Vagina (tissue), 2 donors: ENCODE measurements at places on chromosomes 4 and X.

GRCh38 chr4:182895791-182896292, 21.3 kb downstream of the DCTD start:
- DNase-seq = no peak

DNA sequence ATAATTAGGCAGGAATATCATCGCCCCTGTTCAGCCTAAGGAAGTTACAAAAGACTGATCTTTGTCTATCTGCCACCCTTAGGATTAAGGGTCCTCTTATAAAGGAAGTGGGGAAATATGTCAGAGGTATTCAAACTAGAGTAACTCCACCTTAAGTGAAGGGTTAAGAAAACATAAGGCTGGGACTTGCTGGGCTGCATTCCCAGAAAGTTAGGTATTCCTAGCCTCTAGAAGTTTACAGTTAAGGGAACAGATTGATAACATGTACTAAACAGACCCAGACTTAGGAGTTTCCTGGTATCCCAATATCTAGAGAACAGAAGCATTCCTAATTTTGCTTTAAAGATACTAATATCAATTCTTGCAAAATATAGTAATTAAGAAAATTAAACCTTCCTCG, 6.0 kb downstream of the CXCL2 start:
- DNase-seq = no peak

DNA sequence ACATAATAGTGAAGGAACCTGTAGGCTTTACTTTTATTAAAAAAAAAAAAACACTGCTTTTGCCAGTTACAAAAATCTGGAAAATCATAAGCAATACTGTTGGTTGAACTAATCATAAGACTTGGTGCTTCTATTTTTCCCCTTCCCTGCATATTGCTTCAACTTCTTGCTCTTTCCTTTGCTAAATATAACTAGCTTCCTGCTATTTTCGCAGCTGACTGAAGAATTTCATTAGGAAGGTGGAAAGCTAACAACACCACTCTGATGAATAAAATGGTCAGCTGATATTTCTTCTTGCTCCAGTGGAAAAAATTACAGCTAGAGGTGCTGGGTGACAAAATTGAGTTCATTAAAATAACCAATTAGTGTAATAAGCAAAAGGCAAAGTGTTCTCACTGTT, 39.3 kb downstream of the MEPE start:
- DNase-seq = no peak

DNA sequence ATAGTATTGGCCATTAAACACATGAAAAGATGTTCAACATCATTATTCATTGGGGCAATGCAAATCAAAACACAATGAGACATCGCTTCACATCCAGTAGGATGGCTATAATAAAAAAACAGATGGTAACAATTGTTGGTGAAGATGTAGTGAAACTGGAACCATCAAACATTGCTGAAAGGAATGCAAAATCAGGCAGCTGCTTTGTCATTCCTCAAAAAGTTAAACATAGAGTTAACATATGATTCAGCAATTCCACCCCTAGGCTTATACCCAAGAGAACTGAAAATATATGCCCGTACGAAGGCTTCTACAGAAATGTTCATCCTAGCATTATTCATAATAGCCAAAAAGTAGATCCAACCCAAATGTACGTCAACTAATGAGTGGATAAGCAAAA, 144.0 kb upstream of the NAP1L5 start:
- no peak for DNase-seq

- no peak for DNase-seq
Measured at GRCh38 chrX:96464880-96465558, 219.6 kb upstream of the DIAPH2 start.

- no peak for DNase-seq
Measured at GRCh38 chr4:80070880-80071603, 2.0 kb downstream of the ANTXR2 start.

DNA sequence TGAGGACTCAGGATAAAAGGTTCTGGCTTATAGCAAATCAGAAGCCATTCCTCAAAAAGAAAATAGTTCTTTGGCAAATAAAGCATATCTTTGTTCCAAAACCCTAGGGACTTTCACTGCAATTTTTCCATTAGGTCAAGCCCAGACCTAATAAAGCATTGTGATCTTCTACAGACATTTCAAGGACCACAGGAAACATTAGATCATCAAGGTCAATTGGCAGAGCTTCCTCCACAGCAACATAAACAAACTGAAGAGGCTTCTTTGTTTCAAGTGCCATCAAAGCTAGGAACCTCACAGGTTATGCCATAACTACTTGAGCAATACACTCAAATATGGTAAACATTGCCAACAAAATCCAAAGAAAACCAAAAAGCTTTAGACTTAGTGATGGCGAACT, 144.9 kb downstream of the ANXA5 start:
- no peak for DNase-seq

DNA sequence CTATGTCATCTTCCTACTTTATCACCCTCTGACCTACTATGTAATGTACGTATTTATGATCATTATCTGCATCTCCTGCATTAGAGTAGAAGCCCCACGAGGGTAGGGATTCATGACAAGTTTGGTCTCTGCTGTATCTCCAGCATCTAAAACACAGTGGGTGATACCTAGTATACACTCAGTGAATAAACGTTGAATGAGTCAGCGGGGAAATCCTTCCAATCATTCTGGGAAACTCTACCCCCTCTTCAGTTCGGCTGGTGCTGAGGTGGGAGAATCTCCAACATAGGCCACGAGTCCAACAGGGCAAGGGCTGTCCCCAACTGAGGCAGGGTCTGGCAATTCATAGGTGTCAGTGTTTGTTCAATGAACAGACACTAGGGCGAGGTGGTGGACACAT, 74.4 kb upstream of the EFNB1 start:
- DNase-seq = no peak

DNA sequence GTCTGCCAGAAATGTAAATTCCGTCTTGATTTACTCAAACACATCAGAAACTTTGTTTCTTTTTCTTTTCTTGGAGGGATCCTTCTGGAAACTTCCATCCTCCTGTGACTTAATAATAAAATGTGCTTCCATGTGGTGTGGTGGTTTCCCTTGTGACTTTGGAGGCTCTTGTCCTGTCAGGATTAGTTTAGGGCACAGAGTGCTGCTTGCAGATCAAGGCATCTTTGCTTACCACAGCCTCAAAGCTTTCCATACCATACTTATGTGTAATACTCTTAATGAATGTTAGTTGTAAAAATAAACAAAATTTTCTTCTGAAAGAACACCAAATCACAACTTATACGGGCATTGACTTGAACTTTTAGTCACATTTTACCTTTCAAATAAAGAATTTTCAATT, 27.4 kb downstream of the GBA3 start:
- no peak for DNase-seq

- no peak for DNase-seq
Measured at GRCh38 chr4:147430111-147430510, 50.8 kb upstream of the EDNRA start.

GRCh38 chr4:112916868-112917267, 132.6 kb upstream of the ANK2 start:
- DNase-seq = no peak

GRCh38 chrX:97119474-97120109, 235.9 kb downstream of the RPA4 start:
- DNase-seq = no peak

- DNase-seq = no peak
Measured at GRCh38 chrX:66035667-66036066, 4.2 kb downstream of the VSIG4 start.

DNA sequence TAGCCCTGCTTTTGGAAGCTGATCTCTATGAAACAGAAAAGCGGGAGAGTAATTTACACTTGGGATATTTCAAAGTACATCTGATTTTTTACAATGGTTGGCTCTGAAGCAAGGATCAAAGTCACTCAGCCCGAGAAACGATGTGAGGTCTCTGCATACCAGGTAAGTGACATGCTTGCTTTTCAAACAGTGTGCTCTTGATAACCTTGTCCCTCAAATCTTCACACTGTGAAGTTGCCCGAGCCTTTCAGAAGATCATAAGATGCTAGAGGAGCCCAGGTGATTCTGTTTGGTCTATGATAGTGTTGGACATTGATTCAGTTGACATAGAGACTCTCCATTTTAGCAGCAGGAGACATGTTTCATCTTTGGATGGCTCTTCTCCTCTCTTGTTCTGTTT, 47.1 kb upstream of the KLHL34 start:
- DNase-seq = no peak

- DNase-seq = no peak
Measured at GRCh38 chr4:20983763-20984575, 283.7 kb downstream of the PACRGL start.

- DNase-seq = no peak
Measured at GRCh38 chrX:41090568-41091238, 5.5 kb downstream of the USP9X start.

- no peak for DNase-seq
Measured at GRCh38 chr4:31365006-31365690, 645.0 kb downstream of the PCDH7 start.

GRCh38 chrX:21715825-21716224, 42.1 kb downstream of the SMPX start:
- DNase-seq = no peak

GRCh38 chr4:79338148-79338547, 12.3 kb upstream of the NAA11 start:
- DNase-seq = no peak

GRCh38 chr4:183398298-183399125, 45.9 kb upstream of the CDKN2AIP start:
- no peak for DNase-seq

DNA sequence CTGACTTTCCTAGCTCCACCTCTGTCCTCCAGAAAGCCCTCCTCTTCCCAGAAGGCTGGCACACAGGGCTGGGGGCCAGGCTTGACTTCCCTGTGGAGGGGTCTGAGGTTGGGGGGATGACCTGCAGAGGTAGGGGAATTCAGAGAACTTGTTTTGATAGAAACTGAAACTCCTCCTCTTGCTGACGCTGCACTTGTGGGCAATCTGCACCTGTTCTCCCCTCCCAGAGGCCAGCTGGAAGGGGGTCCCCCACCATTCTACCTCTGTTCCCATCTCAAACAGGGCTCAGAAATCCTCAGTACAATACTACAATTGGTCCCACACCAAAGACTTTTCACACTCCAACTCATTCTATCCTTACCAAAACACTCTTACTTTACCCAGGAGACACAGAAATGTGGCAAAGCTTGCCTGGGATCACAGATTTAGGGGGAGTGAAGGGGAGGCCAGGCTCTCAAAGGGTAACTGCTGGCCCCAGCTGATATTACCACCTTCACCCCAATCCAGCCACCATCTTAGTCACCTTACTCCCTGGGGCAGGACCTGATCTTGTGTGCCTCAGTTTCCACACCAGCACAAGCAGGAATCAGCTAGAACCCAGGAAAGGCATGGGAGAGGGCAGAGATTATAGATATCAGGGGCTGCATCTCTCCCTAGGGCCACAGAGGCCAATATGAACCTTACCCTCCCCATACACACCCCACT, 18.5 kb downstream of the OTUD5 start:
- DNase-seq = no peak
